ENCODE measurements at places on chromosomes 2 and 18.

DNA sequence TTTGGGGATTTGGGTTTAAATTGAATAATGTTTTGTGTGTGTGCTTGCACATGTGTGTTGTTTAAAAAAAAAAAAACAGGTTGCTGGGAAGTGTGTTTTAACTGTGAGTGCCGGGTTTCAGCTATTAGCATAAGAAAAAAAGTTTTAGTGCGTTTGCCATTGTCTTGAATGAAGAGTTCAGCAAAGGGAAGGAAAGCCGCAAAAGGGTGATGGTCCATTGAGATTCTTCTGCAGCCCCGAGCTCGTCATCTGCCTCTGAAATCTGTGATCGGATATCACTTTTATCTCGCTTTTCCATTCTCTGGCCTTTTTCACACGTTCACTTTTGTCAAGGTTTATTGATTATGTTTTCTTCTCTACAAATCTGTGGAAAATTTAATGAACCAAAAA is 4.7 kb downstream of the GLI2 start:
- DNase-seq, result no peak

DNA sequence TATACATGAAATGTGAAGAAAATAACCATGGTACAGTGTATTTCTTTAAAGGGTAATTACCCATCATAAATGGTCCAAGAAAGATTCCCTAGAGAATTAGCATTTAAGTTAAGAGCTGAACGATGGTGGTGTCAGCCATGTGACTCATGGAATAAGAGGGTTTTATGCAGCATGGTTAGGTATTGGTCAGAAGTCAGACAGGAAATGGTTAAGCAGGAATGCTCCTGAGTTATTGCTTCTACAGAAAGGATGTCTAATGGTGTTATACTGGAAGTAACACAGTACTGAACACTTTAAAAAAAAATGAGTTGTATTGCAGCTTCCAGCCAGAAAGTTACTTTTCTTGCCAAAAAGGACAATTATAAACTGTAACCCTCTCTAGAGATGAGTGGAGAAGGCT is 72.7 kb upstream of the UBE2E3 start:
- DNase-seq, result no peak

DNA sequence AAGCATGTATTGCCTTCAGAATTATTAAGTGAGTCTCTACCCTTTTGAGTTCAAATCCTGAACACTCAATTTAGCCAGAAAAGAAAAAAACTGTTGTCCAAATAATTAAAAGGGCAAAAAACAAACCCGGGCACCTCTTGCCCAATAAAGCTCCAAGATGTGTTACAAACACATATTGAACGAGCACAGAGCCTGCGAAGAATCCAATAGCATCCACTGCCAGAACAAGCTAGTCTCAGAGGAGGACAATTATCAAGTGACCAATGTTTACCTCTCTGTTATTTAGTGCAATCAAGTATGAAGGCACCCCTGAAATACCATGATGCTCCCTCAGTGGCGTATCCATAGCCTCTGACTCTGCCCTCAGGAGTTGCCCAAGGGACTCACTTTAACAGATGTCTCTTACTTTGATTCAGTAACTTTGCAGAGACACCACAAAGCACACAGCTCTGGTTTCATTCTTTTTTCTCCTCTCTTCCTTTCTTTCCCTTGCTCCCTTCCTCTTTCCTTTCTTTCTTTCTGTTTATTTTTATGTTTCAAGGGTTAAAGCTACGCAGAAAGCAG is 93.5 kb upstream of the SPATS2L start:
- DNase-seq, result no peak

- DNase-seq, result no peak
Observed at GRCh38 chr2:172996387-172996961, 79.2 kb upstream of the MAP3K20 start.

GRCh38 chr18:77102259-77103040 is 30.1 kb downstream of the MBP start:
- DNase-seq, result no peak

DNA sequence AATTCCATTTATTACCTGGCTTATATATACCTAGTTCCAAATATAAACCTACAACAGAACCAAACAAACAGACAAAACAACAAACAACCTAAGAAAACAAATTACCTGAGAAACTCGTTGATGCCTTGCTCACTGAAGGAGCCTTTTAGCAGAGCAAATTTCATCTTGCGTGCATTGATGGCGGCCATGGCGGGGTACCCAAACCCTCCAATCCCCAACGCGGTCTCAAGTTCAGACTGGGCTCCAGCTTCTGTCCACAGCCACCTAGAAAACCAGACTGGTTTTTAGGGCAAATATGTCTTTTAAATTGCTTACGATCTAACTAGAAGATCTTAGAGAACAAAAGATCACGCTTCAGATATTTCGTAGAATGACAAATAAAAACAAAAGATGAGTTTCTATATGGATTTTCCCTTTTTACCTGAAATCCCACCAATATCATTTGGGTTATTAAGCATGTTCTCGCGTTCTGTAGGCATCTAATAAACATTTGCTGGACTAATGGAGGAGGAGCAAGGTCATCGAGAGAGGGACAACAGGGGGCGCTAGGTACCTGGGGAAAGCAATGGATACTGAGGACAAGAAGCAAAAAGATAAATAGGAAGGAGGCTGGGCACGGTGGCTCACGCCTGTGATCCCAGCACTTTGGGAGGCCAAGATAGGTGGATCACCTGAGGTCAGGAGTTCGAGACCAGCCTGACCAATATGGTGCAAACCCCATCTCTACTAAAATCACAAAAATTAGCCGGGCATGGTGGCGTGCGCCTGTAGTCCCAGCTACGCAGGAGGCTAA is 25.2 kb downstream of the PDIA6 start:
- DNase-seq, result no peak

DNA sequence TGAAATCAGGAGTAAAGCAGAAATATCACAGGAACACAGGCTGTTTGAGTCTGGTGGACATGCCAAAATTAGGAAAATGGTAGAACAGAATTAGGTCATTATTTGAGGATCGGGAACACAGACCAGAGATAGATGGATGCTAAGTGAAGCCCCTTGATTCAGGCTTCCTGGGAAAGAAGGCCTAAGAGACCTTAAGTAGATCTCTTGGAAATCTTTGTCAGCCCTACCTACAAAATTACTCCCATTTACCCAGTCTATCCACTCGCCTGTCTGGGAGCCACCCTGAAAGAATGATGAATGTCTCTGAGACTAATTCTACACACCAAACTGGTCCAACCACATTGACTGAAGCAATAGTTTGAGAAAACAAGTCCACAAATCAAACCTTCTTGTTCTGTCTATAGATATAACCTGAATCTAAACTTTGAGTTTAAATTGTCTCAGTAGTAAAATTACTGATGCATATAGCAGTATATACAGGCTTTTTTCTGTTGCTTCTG is 36.6 kb upstream of the TANK start:
- no peak for DNase-seq

DNA sequence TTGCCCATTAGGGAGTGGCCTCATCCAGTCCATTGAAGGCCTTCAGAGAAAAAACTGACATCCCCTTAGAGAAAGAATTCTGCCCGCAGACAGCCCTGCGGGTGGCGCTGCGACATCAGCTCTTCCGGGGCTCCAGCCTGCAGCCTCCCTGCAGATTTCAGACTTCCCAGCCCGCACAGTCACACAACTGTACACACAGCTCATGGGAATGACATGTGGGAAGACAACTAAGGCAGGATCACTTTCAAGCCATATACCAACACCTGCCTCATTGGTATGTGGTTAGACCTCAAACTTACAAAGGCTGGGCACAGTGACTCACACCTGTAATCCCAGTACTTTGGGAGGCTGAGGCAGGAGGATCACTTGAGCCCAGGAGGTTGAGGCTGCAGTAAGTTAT is 24.8 kb upstream of the TUBB6 start:
- no peak for DNase-seq

GRCh38 chr2:162092658-162093556 is 18.9 kb upstream of the DPP4 start:
- DNase-seq, result no peak

GRCh38 chr2:44969936-44970335 is 28.4 kb downstream of the SIX3 start:
- DNase-seq, result no peak

- no peak for DNase-seq
Observed at GRCh38 chr2:215755641-215756345, 257.6 kb downstream of the MREG start.

DNA sequence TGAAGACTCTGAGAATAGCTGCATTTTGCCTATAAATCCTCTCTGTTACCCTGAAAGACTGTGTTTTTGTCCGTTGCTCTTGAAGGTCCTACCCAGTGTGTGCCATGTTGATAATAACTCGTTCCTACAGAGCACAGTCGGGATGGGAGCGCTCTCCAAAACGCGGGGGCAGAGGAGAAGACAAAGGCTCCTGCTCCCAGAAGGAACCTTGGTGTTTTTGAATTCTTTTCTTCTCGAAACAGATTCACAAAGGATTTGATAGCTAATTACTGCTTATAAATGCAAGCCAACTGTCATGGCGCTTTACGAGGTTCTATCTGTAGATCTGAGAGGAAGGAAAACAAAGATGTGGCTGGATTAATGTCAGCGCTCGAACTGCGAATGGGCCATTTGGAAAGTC is 19.3 kb upstream of the HDAC4 start:
- no peak for DNase-seq

DNA sequence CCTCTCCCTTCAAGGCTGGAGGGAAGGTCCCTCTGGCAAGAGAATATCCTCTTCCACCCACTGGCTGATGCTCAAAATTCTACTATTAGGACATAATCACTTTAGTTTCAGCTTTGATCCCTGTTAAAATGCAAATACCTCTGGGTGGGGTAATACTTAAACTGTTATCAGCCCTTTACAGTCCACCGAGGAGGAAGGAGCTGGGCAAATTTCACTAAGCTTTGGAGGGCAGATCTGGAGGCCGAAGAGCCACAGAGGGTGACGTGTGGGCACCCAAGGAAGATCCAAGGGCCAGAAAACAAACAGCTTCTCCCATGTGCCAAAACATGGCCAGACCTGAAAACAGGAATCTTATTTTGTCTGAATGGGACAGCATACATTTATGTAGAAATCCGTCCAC is 74.6 kb upstream of the BCL11A start:
- no peak for DNase-seq

- no peak for DNase-seq
Observed at GRCh38 chr18:6482198-6482977, 67.7 kb upstream of the L3MBTL4 start.
